ENCODE measurements at places on chromosomes 11 and 22.

DNA sequence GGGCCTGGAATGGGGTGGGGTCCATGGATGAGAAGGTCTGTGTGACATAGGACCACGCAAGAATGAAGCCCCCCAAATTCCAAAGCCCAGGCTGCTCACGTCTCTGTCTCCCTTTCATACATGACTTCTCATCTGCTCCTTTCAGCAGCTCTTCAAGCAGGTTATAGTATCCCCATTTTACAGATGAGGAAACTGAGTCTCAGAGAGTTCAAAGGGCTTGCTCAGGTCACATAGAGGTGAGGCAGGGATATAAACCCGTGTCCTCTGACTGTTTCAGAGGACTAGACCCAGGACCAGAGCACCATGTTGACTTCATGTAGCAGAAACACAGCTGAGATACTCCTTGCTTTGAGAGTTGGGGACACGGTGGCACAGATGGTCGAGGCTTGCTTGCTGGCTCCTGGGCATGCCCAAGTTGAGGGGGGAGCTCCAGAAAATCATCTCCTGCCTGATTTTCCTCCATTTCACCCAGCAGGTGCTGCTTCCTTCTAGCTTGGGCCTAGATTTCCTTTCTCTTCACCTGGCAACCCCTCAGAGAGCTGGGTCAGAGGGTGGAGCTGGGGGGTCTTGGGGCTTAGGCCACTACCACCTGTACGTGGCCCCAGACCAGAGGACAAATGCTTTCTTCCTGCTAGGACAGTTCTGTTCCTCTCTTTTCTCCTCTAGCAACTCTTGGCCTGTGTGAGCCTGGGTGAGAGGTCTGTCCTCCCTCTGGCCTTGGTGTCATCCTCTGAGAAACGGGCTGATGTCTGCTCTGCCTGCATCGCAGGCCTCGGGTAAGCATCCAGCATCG is 24.1 kb upstream of the THY1 start:
- no peak for DNase-seq

DNA sequence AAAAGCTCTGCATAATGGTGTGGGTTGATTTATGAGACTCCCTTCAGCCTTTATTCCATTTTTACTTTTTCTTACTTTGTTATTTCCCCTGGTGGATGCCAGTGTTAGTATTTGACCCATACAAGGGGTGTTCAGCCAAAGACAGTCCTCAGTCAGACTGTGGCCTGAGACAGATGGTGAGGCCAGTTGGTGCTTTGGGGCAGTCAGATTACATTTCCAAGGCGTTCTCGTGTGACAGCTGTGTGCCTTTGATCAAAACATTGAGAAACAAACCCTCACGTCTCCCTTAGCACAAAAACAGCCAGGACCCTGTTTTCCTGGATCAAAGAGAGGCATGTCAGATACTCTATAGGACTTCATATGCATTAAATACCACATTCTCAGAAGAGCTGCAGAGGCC is 31.3 kb upstream of the SLN start:
- DNase-seq, result no peak

DNA sequence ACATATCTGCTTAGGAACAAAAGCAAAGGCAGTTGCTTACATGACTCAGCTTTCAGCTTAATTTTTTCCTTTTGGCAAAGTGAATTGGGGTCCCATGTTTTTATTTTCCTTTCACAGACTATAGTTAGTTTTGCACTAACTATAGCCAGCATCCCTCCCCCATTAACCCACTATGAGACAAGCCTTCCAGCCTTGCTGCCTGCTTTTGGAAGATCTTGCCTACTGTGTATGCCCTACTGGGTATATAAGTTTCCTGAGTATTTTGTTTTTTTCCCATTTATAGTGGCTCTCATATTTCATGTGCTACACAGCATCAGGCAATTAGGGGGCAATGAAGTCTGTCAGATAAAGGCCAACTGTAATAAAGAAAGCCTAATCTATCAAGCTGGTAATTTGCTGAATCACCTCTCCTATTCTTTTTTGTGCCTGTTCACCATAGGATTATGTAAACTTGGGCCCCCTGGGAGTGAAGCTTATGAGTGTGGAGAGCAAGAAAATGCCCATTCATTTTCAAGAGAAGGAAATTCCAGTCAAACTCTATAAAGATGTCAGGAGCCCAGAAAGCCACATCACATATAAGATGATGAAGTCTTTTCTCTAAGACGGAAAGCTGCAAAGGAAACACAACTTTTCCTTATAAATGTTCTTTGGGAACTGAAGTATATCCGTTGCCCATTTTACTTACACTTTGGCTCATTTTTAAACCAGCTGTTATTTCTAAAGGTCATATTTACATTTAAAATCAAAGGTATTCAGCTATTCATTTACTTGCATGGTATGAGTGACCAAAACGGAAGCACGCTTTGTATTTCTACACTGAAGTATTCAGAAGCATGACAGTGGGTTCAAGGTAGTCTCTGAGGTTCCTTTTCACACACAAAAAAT is 64.0 kb downstream of the CCDC83 start:
- no peak for DNase-seq

DNA sequence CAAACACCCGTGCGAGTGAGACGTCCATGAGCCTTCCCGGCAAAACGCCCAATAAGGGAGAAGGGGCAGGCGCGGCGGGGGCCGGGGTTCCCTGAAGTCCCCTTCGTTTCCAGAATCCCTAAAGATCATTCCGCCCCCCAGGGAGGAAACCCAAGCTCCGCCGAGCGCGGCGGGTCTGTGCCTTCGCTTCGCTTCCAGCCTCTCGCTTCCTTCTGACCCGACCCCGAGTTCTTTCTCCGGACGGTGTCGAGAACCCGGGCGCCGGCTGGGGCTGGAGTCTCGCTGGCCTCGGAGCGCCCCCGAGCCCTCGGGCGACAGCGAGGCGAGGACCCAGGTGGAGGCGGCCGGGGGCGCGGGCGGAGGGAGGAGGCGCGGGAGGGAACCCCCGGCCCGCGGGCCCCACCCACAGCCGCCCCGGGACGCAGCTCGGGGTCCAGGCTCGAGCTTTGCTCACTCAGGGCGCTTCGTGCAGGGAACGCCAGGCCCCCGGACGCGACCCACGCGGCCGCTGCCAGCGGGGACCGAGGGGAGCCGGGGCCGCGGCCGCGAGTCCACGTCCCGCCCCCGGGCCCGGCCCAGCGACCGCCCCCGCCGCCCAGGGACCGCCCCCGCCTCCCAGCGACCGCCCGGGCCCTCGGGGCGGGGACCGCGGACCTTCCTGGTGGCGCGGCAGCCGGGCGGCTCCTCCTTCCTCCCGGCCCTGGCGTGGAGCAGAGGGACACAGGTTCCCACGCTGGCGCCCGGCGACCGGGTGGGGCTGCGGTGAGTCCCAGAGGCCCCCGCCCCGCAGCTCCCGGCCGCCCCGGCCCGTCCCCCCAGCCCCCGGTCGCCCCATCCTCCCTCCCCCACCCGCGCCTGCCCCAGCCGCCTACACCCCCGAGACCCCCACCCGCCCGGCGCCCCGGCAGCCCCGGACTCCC is at the start of gene PGGHG:
TSS of gene PGGHG (plus strand) at position 649 of the 920 bp plus-strand sequence. CDS start 691 bp downstream, outside the sequence.
- DNase-seq, result peak; percentile 58

DNA sequence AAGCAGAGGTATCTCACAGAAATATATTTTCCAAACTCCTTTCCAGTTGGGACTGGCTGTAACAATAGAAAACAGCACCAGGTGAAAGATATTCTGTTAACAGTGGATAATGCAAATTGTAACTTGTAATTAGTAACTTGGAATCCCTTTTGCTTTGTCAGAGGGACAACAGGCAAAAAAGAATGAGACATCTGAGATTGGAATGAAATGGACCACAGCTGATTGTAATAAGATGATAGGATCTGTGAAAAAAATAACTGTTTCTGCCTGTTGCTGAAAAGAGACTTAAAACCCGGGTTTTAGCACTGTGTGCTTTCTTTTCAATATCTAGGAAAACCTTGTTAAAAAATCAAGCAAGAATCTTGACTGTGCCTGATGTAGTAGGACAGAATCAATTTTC is 655.7 kb downstream of the METTL15 start:
- no peak for DNase-seq

- no peak for DNase-seq
Observed at GRCh38 chr22:44369293-44369661, 56.5 kb upstream of the SHISAL1 start.

GRCh38 chr11:128367573-128367972 is 219.8 kb downstream of the ETS1 start:
- peak; percentile 34 for DNase-seq

GRCh38 chr11:114230031-114230704 is 66.0 kb upstream of the NNMT start:
- no peak for DNase-seq

GRCh38 chr11:45906096-45906682 is 882 bp downstream of the FREY1 start:
- peak; percentile 32 for DNase-seq

- no peak for DNase-seq
Observed at GRCh38 chr11:2846056-2846455, 39.5 kb downstream of the CDKN1C start.

GRCh38 chr11:83284501-83285150 is 1.5 kb downstream of the CCDC90B start:
- DNase-seq, result no peak

- DNase-seq, result no peak
Observed at GRCh38 chr11:129281471-129282415, 89.6 kb upstream of the ARHGAP32 start.

DNA sequence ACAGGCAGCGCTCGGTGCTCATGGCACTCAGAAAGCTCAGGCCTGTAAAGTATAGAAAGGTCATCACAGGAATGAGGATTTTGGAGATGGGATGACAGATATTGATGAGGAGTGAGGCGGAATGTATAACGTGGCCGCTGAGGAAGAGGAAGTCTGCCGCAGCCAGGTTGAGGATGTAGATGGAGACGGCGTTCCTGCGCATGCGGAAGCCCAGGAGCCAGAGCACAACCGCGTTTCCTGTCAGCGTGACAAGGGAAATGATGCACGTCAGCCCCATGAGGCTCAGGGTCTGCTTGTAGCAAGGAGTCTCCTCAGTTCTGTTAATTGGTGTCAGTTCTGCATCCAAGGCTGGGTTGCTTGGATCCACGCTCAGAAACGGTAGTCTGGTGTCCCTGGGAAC is 33.1 kb upstream of the MRGPRX1 start:
- DNase-seq, result no peak

DNA sequence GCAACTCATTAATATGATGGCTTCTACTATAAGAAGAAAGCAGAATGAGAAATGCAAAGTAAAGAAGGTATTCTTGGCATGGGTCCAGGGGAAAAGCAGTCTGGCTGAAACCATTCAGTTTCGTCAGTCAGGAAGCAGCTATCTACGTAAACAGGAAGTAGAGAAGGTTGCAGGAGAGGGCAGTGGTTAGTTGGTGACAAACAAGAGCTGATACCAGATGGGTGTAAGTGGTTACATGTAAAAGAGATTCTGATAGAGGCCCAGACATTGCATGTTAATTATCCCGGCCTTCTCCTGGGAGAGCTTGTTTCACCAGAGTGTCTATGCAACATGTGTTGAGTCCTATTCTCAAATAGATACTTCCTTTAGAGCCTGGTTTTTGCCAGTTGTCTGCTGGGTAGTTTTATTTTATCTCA is 58.4 kb upstream of the PSMA1 start:
- peak; percentile 86 for DNase-seq

GRCh38 chr11:129613071-129613470 is 202.6 kb upstream of the TMEM45B start:
- DNase-seq, result no peak

DNA sequence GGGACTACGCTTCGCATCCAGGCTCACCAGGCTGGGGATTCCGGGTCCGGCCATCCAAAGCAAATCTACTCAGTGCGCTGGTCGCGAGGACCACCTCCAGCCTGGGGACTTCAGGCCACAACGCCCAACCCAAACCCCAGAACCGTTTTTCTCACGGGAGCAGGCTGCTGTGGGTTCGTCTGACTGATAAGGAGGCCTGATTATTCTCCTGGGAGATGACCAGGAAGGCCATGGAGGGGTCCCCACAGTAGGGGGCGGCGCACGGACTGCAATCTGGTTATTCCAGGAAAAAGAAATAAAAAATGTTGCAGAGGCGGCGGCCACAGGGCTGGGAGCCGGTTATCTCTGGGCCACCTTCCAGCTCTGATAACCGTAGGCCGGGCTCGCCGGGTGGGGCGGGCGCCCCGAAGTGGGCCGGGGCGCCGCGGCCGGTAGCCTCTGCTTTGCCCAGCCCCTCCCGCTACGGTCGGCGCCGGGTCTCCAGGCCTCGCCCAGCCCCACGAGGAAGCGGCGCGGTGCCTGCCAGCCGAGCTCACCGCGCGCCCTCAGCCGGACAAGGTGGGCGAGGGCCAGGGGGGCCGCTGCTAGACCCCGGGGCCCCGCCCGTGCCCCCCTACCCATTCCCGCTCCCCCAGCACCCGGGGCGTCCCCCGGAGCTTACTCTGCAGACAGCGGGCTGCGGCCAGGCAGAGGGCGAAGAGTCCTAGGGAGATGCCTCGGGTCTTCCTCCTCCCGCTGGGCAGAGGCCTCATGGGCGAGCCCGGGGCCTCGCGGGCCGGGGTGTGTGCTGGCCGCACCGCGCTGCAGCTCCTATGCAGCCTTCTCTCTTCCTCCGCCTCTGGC is 446 bp downstream of the VSTM5 start:
- DNase-seq, result no peak

DNA sequence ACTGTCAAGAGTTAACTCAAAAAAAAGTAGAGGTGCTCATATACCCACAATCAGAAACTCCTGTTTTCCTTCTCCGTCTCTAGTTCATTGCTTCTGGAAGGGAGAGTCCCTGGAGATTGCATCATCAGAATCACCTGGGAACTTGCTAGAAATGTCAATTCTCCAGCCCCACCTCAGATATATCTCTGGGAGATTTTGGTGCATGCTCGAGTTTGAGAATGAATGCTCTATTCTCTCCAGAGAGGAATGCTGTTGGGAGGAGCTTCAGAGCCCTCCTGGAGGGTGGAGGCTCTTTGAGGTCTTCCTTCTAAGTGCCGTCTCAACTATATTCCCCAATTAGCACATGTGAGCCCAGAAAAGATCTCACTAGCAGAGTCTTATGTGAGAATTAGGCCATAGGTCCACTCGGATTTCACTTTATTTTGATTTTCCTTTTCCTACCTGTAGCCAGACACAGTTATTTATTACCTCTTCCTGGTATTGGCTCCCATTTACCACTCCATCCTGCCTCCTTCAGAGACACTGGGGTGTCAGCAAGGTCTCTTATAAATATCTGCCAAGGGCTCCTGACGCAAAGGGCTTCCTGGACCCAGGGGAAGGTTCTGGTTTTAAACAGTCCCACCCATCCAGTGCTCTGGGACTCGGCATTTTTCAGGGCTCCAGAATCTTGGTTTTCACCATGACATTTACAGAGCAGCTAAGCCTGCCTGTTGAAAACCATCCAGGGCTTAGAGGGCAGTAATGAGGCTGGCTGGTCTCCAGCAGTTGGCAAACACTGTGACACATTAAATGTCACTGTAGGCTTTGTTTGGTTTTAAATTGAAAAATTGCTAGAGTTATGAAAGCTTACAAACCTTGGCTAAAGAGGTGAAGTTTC is 136.2 kb downstream of the CD44 start:
- DNase-seq, result no peak

- DNase-seq, result no peak
Observed at GRCh38 chr22:38694940-38695339, 5.8 kb downstream of the JOSD1 start.

All from CD4-positive, alpha-beta T cell treated with Interferon gamma for 1 hour (primary cell).